GM19239 (cell line): ENCODE measurements at places on chromosomes 16 and 17.

DNA sequence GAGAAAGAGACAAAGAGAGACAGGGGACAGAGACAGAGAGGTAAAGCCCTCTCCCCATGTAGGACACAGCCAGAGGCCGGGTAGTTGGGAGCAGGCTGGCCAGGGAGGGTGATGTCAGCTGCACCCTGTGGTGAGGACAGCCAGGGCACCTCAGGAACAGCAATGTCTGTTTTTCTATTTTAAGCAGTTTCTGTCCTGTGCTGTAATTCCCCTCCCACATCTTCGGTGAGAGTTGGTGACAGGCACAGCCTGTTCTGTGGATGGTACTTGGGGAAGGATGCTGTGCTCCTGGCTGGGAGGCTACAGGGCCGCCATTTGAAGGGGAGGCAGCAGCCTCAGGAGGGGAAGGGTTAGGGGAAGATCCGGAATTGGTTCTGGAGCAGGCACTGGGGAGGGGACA lies 163.5 kb downstream of the SDK2 start:
- DNase-seq, result no peak

GRCh38 chr17:56173958-56174835 lies 20.9 kb downstream of the ANKFN1 start:
- no peak for DNase-seq

GRCh38 chr17:56913353-56913866 lies 439 bp downstream of the TRIM25 start:
- no peak for DNase-seq

GRCh38 chr16:69005641-69006355 lies 99.7 kb upstream of the HAS3 start:
- DNase-seq, result no peak

- no peak for DNase-seq
Measured at GRCh38 chr17:7421186-7421585, 1.1 kb downstream of the SPEM1 start.

GRCh38 chr16:27448532-27449433 lies 46.8 kb downstream of the IL21R start:
- no peak for DNase-seq

DNA sequence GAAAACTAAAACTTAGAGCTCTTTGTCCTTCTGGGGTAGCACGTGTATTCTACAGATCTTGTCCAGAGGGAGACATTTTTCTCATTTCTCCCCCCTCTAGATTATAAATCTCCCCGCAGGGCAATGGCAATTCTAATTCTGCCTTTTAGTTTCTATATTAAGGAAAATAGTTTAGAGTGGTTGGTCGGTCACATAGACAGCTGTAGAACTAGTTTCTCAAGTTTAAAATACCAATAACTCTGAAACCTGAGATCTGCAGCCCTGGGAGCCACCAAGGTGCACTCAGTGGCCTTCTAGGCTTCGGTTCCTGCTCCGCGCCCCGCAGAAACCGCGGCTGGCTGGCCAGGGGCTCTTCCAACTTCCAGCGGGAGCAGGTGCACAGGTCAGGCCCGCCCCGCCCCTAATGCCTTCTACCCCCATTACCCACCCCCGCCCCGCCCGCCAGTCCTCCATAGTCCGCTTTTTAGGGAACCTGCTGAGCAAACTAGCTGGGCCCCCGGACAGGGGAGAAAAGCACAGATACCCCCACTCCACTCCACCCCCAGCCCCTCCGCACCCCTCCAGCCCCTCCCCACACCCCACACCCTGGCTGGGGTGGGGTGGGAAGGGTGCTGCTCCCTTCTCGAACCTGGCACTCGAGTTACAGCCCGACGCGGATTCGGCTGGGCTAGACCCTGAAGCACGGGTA lies 431 bp downstream of the SLFN11 start:
- peak; percentile 10 for DNase-seq

GRCh38 chr16:59058250-59058649 lies 324.1 kb upstream of the GOT2 start:
- DNase-seq, result no peak

- no peak for DNase-seq
Measured at GRCh38 chr17:50842506-50843149, 7.2 kb downstream of the WFIKKN2 start.

GRCh38 chr16:81995651-81996050 lies 15.6 kb downstream of the SDR42E1 start:
- no peak for DNase-seq

DNA sequence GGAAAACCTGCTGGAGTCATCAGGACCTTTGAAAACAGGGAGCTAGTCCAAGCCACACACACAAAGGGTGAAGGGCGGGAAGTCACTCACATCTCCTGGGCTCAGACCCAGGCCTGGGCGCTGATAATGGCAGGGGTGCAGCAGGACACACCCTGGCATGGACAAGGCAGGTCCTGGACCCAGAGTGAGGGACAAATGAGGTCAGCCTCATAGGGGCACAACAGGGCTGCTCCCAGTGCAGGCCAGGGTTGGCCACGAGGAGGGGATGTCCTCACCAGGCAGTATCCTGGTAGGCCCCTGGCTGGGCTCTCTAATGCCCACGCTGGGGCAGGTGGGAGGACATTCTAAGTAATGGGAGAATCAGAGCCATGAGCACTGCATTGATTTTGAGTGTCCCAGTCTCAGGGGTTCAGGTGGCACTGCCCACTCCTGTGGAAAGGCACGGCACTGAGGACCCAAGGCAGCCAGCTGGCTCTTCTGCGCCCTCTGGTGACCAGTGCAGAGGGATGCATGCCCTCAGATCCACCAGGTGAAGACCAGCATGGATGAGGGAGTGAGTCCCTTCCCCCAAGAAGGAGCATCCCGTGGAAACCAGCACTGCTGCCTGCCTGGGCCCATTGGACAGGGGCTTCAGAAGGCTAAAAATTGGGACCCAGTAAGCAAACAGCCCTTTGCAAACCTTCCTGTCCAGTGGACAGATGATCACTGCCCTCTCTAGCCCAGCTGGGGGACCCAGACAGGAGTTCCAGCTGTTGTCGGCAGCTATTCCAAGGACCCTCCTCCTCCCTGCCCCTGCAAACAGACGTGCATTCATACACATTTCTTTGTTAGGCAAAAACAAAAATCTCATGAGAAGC lies 23.4 kb upstream of the SREBF1 start:
- peak; percentile 83 for DNase-seq

DNA sequence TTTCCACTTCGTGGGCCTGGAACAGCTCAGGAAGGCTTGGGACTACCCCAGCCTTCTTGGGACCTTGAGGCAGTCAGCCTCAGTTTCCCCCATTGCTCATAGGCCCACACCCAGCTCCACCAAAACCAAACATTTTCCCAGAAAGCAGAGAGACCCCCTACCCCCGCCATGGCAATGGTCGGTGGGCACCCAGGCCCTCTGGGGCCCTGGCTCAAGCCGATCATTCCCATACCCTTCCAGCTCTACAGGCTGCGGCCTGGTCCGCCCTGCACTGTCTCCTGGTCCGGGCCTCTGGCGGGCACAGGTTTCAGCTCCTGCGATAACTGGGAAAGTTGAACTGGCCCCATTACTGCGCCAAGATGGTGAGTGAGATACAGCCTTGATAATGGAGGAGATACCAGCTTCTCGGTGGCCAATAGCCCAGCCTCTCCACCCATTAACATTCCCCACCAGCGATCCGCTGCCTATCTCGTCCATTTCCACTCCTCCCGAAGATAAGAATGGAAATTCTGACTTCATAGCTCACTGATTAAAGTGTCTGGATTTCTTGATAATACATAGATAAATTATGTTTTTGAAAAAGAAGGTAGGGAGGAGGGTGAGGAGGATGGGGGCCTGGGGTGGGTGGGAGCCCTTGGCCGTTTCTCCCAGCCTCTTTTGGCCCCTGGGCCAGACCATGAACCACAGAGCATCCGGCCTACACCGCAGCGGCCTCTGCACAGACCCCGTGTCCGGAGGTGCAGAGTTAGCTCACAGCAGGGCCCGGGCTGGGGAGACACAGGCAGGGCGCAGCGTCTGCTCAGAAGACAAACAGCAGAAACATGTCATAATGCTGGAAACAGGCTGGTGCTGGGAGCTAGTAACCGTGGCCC lies 11.6 kb downstream of the ZFPM1 start:
- peak; percentile 78 for DNase-seq

GRCh38 chr16:51666821-51667220 lies 515.8 kb upstream of the SALL1 start:
- DNase-seq, result no peak

DNA sequence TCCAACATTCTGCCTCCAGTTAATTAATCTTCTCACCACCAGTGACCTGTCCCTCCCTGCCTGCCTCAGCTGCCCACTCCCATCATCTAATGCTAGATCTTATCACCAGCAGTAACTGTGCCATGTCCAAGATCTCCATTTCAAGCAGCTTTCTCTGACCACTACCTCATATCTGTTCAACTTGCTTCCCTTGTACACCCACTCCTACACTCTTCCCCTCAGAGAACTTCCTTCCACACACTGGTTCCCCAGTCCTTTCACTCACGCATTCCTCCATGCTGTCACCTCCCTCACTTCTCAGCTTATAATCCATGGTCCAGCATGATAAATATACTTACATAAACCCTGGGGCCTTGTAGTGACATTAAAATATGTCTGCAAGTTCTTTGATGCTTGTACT lies 31.8 kb upstream of the DYNLL2 start:
- no peak for DNase-seq
